ENCODE measurements at places on chromosomes 5 and 9. TPM values are rescaled to one million over a fixed set of nuclear protein-coding genes. Genes with fewer than 3 reads are reported as not detected.
A peak's percentile ranks its signal among the peaks of the same experiment; 100 is the strongest.

- no peak for DNase-seq
These were observed 1.4 kb downstream of the CHSY3 start for GRCh38 chr5:129905473-129906176.

DNA sequence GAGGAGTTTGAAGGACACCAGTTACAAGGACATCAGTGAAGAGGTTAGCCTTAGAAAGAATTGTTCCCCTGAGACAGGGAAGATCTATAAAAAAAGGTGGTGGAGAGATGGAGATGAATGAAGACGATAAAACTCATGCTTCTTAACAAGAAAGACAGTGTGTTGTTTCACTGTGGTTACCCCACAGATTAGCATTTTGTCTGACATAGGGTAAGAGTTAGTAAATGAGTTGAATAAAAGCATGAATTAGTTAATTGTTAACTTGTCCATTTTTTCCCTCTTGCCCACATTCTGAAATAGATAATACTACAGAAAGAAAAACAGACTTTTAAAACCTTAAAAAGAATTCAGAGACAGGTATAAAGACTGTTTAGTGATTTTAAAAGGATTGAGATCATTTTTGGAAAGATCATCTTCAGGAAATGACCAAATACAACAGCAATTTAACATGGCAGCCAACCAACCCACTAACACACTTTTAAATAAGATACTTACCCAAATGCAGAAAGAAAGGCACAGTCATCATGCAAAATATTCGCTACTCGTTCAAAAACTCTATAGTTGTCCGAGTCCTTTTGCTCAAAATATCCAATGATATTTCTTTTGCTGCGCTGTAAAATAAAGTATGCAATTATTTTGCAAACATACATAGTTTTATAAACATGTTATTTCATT, 78.5 kb downstream of the ERP44 start:
- DNase-seq = no peak

DNA sequence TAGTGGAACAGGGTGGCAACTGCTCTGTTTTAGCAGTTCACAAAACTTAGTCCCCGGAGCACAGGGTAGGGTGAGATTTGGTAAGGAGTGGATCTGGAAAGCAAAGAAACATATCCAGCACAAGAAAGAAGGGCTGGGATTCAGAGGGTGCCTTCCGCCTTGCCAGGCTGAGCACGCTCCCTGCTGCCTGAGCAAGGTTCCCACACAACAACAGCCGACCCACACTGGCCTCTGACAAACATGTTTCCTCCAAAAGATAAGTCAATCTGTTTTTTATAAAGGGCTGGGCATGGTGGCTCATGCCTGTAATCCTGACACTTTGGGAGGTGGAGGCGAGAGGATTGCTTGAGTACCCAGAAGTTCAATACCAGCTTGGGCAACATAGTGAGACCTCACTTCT, 45.8 kb downstream of the RAB3C start:
- DNase-seq = no peak

- peak; percentile 68 for DNase-seq
These were observed at the start of gene SHROOM1 for GRCh38 chr5:132830436-132831094. Gene SHROOM1 (minus strand): TSS chr5:132830647. CDS start chr5:132826140, 4,507 bp downstream.

BHMT2 gene
- not detected for total RNA-seq

F2RL1 gene
- 163 TPM for total RNA-seq

DYNC2I2 gene
- total RNA-seq = 196 TPM

PCDHGA7 gene
- 0.51 TPM for total RNA-seq
